ENCODE measurements at places on chromosomes 4 and X. TPM values are rescaled to one million over a fixed set of nuclear protein-coding genes. Genes with fewer than 3 reads are reported as not detected.

Gene NAA11
- total RNA-seq = not detected

DNA sequence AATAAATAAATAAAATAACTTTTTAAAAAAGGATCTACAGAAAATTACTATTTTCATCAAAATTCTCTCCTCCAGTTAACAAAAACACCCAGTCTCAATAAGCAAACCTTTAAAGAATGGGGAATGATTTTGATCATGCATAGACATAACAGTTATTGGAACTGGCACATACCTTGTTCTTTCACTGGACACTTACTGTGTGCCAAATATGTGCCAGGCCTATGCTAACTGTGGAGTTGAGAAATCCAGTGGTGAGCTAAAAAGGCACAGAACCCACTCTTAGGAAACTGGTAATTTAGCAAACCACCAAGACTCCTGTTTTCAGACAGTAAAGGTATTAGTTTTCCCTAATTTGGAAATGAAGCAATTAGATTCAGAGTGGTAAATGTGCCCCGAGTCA, 39.1 kb downstream of the CLOCK start:
- H3K4me3 ChIP-seq = no peak overlapping the region
- no peaks in the 10 kb centered on the region for H3K27me3 ChIP-seq
- H3K27ac ChIP-seq = no peak overlapping the region

DNA sequence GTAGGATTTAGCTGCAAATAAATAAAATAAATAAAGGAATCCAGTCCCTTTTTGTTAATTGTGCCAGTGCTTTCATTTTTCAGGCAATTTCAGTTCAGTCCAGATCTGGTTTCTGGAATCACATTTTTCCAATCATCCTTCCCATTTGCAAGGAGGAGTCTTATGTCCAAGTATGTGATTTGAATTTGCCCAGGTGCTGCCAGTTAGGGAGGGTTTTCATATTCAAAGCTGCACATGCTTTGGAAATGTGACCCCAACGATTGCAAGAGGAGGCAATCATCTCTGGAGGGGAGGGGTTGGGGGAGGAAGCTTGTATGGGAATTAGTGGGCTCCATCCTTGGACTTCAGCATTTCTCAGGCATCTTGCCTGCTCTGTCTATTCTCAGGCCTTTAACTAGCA, 4.4 kb downstream of the PLAC1 start:
- DNase-seq = no peak
- H3K4me3 ChIP-seq = no peak overlapping the region
- H3K36me3 ChIP-seq = no peaks in the 10 kb centered on the region
- no peaks in the 10 kb centered on the region for H3K4me1 ChIP-seq
- no peaks in the 10 kb centered on the region for H3K27me3 ChIP-seq
- no peak overlapping the region for H3K27ac ChIP-seq

GRCh38 chr4:10162341-10163000, 45.9 kb upstream of the WDR1 start:
- no peaks in the 10 kb centered on the region for H3K27me3 ChIP-seq
- no peaks in the 10 kb centered on the region for H3K4me1 ChIP-seq
- no peaks in the 10 kb centered on the region for H3K36me3 ChIP-seq
- no peak overlapping the region for H3K27ac ChIP-seq

DNA sequence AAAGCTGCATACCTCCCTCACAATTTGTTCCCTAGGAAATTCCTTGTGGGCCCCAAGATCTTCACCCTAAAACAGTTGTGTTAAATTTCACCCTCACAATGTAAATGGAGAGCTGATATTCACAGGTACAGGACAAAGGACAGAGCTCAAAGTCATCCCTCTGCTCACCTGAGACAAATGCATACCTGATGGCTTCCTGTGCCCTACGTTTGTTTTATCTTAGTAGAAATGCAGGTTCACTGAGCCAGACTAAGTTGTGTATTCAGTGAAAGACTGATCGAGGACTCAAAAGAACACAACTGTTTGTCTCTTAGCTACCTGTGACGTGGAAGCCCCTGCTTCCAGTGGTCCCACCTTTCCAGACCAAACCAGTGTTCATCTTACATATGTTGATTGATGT, 53.6 kb downstream of the TRMT44 start:
- H3K27ac ChIP-seq = no peak overlapping the region
- H3K36me3 ChIP-seq = no peaks in the 10 kb centered on the region
- H3K4me3 ChIP-seq = no peak overlapping the region
- H3K4me1 ChIP-seq = no peaks in the 10 kb centered on the region

GRCh38 chr4:147289181-147289580, 191.7 kb upstream of the EDNRA start:
- no peaks in the 10 kb centered on the region for H3K36me3 ChIP-seq
- no peaks in the 10 kb centered on the region for H3K27me3 ChIP-seq
- no peaks in the 10 kb centered on the region for H3K4me1 ChIP-seq
- DNase-seq = no peak
- H3K27ac ChIP-seq = no peak overlapping the region
- H3K4me3 ChIP-seq = no peak overlapping the region

Data from aorta (tissue), 5 donors.